ENCODE measurements at places on chromosomes 3 and 15. TPM values are rescaled to one million over a fixed set of nuclear protein-coding genes. Genes with fewer than 3 reads are reported as not detected.

Gene LSAMP
- not detected for polyA plus RNA-seq

Gene NAALADL2
- not detected for polyA plus RNA-seq

Gene PLA2G4F
- polyA plus RNA-seq, result not detected

Gene NRG4
- not detected for polyA plus RNA-seq

DNA sequence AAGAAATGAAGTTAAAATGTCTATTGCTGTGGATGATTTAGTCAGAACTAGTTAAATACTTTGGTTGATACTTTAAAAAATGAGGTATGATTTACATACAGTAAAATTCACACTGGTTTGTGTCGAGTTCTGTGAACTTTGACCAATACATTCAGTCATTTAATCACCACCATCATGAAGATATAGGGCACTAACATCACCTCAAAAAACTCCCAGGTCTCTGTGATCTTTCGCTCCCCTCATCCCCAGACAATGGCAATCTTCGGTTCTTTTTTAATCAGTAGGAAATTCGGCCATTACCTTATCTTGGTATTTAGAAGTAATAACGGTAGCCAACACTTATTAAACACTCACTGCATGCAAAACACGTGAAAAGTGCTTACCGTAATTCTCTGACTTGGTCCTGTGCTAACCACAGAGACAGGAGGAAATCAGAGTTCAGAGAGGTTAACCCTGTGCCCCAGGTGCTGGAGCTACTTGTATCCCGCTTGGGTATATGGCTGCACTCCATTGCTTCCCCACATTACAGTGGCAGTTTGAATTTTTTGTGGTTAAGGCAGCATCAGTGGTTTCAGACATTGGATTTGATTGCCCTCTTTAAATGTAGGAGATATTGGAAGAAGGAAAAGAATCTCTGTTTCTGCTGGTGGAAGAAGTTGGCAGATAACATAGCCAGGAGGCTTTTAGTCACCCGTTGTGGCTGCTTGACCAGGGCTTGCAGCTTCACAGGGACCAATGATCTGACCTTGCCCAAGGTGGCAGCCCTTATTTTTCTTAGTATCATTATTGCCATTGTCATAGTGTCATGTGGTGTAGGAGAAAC is 4.2 kb downstream of the PLCL2 start:
- H3K4me3 ChIP-seq, result peak overlapping the region; percentile 91
- peak; percentile 38 for DNase-seq
- no peaks in the 10 kb centered on the region for H3K27me3 ChIP-seq
- peaks cover 53% of the 10 kb centered on the region for H3K4me1 ChIP-seq
- peak overlapping the region; percentile 78 for H3K27ac ChIP-seq
- H3K36me3 ChIP-seq, result peaks cover 11% of the 10 kb centered on the region

- H3K27ac ChIP-seq, result no peak overlapping the region
- no peak overlapping the region for H3K4me3 ChIP-seq
- H3K36me3 ChIP-seq, result no peaks in the 10 kb centered on the region
- DNase-seq, result no peak
- no peaks in the 10 kb centered on the region for H3K4me1 ChIP-seq
- no peaks in the 10 kb centered on the region for H3K27me3 ChIP-seq
Observed at GRCh38 chr3:28726840-28727239, 378.2 kb upstream of the AZI2 start.

- H3K27ac ChIP-seq, result no peak overlapping the region
- no peak for DNase-seq
- H3K4me1 ChIP-seq, result no peaks in the 10 kb centered on the region
- H3K27me3 ChIP-seq, result no peaks in the 10 kb centered on the region
Observed at GRCh38 chr3:144590854-144591253, 619.2 kb downstream of the DIPK2A start.

DNA sequence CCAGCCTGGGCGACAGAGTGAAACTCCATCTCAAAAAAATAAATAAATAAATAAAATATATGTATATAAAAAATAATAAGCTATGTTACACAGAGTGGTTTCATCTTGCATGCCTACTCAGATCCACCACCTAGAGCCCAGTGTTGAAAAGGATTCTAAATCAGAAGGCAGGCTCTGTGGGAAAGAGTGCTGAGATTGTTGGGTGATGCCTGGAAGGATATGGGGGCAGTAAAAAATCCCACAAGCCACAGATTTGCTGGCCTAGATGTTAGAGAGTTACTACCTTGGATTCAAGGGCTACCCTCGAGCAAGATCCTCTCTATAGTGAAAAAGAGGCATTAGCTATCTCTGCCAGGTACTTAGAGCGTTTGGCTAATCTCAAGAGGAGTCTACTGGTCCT is 144.3 kb downstream of the STAC start:
- H3K27ac ChIP-seq, result no peak overlapping the region
- no peaks in the 10 kb centered on the region for H3K4me1 ChIP-seq
- no peaks in the 10 kb centered on the region for H3K27me3 ChIP-seq
